Substantia nigra (tissue), 51 donors: ENCODE measurements at places on chromosomes 4 and X.
A peak's percentile ranks its signal among the peaks of the same experiment; 100 is the strongest.

- no peak for DNase-seq
Observed at GRCh38 chr4:168781926-168782325, 228.1 kb downstream of the CBR4 start.

GRCh38 chr4:147477439-147477838, 3.5 kb upstream of the EDNRA start:
- DNase-seq, result no peak

DNA sequence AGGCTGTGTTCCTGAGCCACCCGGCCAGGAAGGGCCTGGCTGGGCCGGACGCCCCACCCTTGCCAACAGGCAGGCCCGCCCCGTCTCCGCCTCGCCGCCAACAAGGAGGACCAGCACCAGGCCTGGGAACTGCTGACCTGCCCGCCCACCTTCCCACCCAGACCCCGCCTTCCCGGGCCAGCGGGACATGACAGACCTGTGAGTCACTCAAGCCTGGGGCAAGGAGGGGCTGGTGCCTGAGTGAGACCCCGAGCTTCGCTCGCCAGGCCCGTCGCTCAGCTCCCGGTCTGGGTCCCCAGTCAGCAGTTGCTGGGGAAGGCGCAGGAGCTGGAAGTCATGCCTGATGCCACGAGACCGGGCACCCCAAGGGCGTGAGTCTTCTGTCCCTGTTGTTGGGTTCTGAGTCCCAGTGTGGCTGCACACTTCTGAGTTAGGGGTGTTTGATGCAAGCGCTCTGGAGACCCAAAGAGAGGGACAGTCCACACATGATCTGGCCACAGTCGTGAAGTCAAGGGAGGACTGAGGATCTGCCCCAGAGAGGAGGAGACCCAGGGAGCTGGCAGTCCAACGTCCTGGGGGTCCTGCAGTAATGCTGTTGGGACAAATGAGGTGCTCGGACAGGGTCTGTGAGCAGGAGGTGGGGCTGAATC, at the start of gene DNASE1L1:
Gene DNASE1L1, minus strand, starts transcription at position 33 of the 650 bp plus-strand sequence. CDS start 3,686 bp downstream, outside the sequence.
- no peak for DNase-seq

DNA sequence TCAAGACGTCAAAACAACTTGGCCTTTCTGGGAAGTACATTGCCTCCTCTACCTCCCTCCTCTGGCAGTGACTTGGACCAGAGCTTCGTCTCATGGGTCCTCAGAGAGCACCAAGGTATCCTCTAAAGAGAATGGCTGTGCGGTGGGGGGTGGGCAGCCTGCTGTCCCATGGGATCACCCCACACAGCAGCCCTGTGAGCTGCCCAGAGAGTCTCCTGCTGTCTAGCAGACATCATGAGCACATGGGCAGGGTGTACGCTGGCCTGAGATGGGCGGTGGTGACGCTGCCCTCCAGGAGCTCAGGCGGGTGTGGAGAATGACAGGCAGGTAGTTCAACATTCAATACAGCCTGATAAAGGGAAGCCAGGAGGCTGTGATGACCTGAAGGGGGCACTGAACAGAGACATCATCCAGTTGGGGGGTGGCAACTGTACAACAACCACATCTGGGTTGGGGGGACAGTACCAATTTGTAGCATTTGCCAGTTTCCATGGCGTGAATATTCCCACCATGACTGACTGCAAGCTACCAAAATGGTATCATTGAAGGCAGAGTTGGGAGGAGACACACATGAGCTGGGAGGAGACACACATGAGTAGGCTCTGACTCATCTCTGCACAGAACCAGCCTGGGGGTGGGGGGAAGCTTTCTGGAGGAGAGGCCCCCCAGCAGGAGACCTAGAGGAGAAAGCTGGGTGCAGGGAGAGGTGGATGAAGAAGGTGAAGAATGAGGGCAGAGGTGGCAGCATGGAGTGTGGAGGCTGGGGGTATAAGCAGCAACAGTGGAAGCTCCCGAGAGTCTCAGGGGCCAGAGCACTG, 35.9 kb downstream of the C4orf50 start:
- no peak for DNase-seq

DNA sequence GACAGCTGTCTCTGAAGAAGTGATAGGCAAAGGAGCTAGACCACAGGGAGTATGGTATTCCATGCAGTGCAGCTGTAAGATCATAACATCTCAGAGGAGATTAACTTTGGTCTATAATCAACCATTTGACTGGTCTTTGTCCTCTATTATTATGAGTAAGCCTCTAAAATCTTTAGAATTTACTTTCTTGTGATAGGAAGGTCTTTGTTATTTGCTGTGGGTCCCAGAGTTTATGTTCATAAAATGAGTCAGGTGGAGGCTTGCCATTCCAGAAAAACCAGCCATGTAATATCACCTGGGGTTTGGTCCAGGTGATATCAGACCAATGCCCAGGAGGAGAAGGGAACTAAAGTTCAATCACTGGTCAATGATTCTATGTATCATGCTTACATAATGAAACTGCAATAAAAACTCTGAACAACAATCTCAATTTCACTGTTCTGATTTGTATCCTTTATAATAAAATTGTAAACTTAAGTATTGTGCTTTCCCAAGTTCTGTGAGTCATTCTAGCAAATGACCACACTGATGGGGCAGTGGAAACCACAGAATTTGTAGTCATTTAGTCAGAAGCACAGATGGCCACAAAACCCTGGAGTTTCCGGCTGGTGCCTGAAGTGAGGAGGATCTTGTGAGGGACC, 239.6 kb upstream of the TRAM1L1 start:
- DNase-seq, result no peak

GRCh38 chr4:133270021-133270570, 121.0 kb downstream of the PCDH10 start:
- DNase-seq, result no peak

- no peak for DNase-seq
Observed at GRCh38 chr4:184934961-184935360, 83.3 kb upstream of the HELT start.

DNA sequence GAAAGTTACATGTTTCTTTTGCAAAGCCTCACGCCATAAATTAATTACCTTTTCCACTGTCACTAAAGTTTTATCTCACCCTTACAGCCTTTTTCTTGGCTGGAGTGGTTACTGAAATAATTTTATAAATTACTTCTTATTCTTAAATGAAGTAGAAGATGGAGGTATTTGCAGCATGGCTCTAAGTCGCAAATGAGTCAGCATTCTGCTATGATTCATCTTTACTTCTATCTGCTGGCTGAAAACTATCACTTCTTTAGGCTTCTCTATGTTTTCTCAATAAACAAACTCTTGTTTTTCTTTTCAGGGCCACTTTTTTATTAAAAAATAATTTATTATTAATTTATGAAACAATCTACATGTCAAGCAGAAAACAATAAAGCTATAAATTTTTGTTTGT, 210.2 kb upstream of the GYPA start:
- DNase-seq, result no peak

DNA sequence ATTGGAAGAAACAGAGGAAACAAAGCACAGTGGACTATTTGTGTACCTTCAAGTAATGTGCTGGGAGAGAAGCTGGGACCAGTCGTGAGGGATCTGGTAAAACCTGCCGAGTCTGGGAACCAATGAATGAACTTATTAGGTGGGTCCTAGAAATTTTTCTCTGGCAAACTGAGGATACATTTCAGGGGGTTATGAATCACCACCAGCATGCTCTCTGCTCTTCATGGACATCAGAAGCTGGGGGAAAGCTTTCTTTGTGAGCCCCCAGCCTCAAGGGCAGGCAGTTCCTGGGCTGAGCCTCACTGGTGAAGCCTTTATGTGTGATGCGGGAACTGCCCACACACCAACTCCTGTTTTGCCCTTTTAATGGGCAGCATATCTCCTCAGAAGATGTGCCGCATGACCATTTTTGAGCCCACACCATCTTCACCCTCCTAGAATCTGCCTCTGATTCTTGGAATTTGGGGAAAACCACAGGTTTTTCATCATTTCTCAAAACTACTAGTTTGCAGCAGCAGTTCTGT, 95.4 kb upstream of the ENPP6 start:
- DNase-seq, result no peak

- no peak for DNase-seq
Observed at GRCh38 chrX:73863268-73863667, 300.3 kb downstream of the CHIC1 start.

- no peak for DNase-seq
Observed at GRCh38 chrX:153336121-153336894, 2.4 kb downstream of the ZNF275 start.

GRCh38 chr4:89319756-89320155, 12.2 kb upstream of the GPRIN3 start:
- DNase-seq, result no peak

- peak; percentile 5 for DNase-seq
Observed at GRCh38 chrX:119427024-119427794, 28.1 kb downstream of the SLC25A43 start.

GRCh38 chr4:107060388-107060787, 24.3 kb upstream of the DKK2 start:
- no peak for DNase-seq

- no peak for DNase-seq
Observed at GRCh38 chrX:69151866-69152284, 13.4 kb downstream of the PJA1 start.

GRCh38 chr4:20376070-20376469, 124.4 kb downstream of the SLIT2 start:
- no peak for DNase-seq

- no peak for DNase-seq
Observed at GRCh38 chr4:57040510-57040909, 61.8 kb downstream of the POLR2B start.

DNA sequence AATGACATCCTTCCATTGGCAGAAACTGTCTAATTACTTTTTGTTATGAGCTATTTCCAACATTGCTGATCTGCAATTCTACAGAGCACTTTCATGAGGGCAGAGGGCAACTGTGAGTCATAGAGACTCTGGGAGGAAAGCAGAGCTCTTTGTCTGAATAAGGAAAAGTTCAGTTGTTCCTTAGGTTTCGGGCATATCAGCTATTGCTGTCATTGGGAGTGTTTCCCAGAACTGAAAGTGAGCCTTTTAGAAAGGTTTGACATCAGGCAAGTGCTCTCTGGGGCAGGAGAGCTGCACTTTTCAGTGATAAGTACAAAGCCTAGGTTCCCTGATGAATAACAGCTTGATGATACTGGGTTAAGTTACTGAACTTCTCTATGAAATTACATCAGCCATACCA, 119.2 kb upstream of the EDNRA start:
- DNase-seq, result no peak

DNA sequence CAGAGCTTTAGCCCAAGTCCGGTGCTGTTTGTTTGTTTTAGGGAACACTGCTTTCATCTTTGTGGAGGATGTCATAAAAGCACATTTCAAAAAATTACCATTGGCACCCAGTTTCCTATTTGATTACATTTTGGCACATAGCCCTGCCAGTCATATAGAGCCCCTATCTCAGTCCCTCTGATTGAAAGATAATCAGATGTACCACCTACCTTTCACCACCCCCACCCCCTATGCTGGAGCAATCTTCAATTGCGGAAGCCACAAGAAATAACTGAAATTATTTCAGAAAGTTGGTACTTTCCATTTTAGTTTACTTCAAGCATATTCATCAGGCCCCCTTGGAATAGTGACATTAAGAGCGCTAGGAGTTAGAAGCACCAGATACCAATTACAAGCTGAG, 136.7 kb upstream of the RPL34 start:
- DNase-seq, result no peak

DNA sequence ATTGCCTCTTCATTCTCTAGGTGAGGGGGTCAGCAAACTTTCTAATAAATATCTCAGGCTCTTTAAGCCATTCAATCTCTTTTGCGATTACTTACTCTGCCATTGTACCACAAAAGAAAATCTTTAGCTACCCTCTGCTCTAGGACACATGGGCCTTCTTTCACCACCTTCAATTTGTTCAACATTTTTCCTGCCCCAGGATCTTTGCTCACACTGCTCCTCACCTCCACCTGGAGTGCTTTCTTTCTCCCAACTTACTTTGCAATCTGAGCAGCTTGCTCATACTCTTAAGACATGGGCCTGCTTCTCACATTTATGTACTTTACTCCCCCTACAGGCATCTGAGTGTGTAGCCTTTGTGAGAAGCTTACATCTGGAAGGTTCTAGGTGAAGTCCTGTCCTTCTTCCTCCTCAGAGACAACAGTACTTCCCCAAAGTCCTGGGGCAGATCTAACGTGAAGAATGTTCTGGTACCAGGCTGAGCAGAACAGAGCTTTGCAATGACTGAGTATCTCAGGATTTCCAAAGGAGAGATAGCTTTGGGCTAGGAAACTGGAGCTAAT, 55.0 kb upstream of the PRDM5 start:
- no peak for DNase-seq

GRCh38 chr4:124432500-124432899, 280.0 kb downstream of the ANKRD50 start:
- DNase-seq, result no peak

DNA sequence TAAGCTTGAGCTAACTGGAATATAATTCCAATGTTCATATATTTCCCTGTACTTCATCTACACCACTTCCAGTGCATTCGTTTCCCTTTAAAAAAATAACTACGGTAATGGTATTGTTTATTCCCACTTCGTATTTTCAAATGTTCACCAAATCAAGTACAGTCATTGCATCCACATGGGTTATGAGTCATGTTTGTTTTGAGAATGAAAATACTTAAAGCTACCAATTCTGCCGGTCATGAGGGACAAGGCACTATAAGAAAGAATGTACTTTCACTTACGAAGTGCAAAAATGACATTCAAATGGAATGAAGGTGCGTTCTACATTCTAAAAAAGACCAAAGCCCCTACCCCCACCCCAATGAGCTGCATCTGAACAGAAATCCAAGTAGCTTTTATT, 174.4 kb upstream of the FGF13 start:
- no peak for DNase-seq

GRCh38 chrX:37872303-37872655, 24.9 kb upstream of the DYNLT3 start:
- no peak for DNase-seq

- no peak for DNase-seq
Observed at GRCh38 chr4:144181391-144181790, 40.9 kb upstream of the GYPA start.

GRCh38 chr4:2791518-2792395, 1.1 kb upstream of the SH3BP2 start:
- no peak for DNase-seq

GRCh38 chr4:138775890-138776289, 239.7 kb upstream of the NOCT start:
- DNase-seq, result no peak
